Stimulated activated CD8-positive, alpha-beta memory T cell treated with anti-CD3 and anti-CD28 coated beads, Interleukin-7, amount 100 ng/mL, for 1 hour (primary cell): ENCODE measurements at places on chromosomes 3 and 15.

DNA sequence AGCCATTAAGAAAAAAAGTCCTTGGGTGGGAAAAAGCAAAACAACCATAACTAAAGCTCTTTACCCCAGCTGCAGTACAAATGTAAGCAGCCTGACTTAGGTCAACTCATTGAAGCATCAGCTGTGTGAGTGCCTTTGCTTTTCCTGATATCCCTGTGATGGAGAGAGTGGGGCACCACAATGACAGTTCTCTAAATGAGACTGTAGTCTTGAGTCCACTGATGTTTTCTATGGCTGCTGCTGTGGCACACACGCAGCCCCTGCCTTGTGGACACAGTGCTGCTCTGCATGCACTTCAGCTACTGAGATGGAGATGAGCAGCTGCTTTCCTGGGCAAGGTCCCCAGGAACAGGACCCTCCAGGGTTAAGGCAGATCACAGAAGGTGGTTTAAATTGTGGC lies 173.2 kb downstream of the KCNAB1 start:
- DNase-seq = no peak

DNA sequence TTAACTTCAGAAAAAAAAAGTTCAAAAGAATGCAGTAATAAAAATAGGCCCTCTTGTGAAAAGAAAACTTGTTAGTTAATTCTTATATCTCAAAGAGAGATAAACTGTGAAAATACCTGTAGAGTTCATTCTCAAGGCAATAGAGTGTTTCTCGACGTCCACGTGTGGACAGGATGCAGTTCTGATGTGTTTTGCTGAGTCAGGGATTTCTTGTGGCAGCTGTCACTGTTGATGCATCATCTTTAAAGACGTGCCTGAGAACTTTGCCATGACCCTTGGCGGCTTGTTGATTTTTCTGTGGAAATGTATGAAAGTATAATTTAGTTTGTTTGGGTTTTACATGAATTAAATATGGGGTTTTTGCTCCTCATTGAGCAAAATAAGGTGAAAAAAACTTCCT lies 702.2 kb downstream of the NLGN1 start:
- no peak for DNase-seq

GRCh38 chr15:69751566-69751965 lies 298.9 kb downstream of the RPLP1 start:
- DNase-seq = no peak

- no peak for DNase-seq
These were observed 211.7 kb downstream of the CLSTN2 start for GRCh38 chr3:140146668-140147067.

GRCh38 chr3:36210840-36211651 lies 169.3 kb upstream of the STAC start:
- no peak for DNase-seq

GRCh38 chr15:40534371-40534770 lies 30.5 kb downstream of the CCDC32 start:
- DNase-seq = no peak

GRCh38 chr3:134536781-134537180 lies 50.9 kb downstream of the CEP63 start:
- DNase-seq = no peak

GRCh38 chr3:14524311-14524711 lies 15.8 kb downstream of the GRIP2 start:
- DNase-seq = no peak
